ENCODE measurements at places on chromosomes 5 and 9.

DNA sequence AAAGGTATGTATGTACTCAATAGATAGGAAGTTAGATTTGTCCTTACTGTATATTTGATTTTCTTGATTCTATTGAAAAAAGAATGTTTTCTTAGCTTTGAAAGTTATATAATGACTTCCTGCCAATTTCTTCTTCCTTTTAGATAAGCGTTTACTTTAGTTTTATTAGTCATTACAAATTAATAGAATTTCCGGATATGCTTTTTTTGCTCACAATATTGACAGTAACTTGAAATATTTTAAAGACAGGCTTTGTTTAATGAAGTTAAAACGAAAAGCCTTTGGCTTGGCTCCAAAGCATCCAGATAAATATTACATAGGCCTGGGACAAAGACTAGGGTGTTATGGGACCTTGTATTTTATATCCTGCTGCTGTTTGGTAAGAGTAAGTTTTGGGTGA, 49.5 kb downstream of the CWC27 start:
- DNase-seq, result no peak

DNA sequence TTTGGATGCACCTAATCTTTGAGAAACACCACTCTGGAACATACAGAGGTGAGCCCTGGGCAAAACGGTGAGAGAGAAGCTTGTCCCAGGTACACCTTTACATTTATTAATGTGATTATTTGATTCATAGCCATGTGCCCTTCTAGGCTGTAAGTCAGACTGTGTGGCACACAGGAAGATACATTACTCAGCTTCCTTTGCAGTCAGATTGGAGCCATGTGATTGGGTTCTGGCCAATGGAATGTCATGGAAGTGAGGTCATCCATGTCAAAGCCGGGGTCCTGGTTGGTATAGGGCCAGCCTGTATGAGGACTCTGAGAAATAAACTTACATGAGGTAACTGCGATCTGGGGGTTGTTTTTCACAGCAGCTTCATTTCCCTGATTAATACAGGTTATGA, 106.8 kb upstream of the CD180 start:
- no peak for DNase-seq

DNA sequence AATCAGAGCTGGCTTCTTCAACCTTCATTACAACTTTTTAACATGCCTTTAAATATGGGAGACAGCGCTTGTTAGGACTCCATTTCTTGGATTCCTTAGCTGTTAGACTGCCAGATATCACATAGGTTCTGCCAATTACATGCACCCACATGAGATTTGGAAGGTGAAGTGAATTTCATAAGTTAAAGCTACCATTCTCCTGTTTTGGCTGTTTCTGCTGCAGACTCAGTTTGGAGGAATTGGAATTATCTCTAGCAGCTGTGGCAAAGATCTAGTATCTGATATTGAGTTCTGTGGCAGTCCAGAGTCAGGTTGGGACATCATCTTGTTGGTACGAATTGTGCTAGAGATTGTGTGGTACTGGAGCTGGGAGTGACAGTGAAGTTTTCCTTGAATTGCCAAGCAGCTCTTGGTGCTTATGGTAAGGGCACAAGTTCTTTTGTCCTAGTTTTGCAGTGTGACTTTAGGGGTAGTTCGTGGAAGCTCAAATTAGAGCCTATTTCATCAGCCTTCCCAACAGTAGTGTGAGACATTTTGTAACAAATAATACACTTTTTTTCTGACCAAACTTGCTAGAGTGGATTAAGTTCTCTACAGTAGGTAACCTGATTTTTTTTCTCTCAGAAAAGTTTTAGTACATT, 9.1 kb upstream of the PJA2 start:
- no peak for DNase-seq

- DNase-seq, result no peak
These were observed 87.1 kb downstream of the OSTF1 start for GRCh38 chr9:75175395-75175794.

DNA sequence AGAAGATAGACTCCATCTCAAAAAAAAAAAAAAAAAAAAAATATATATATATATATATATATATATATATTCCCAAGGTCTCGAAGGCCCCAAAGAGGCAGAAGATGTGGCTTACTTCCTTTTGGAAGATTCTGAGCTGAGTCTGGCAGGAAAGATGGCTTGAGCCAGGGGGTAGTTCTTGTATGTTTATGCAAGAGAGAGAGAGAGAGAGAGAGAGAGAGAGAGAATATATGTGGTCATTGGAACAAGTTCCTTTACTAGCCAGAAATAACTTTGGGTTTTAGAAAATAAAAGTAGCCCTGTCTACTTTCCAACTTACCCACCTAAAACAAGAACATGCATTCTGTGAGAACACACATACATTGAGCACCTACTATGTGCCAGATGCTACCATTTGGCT, 17.6 kb downstream of the NCS1 start:
- DNase-seq, result no peak

- DNase-seq, result peak; percentile 24
These were observed 96.9 kb downstream of the NNT start for GRCh38 chr5:43699910-43700309.

- no peak for DNase-seq
These were observed 11.8 kb downstream of the PHF19 start for GRCh38 chr9:120865176-120865575.

- DNase-seq, result no peak
These were observed 6.4 kb upstream of the FCHO2 start for GRCh38 chr5:72949481-72949880.

GRCh38 chr9:92963831-92964606, 16.7 kb downstream of the FGD3 start:
- peak; percentile 64 for DNase-seq

DNA sequence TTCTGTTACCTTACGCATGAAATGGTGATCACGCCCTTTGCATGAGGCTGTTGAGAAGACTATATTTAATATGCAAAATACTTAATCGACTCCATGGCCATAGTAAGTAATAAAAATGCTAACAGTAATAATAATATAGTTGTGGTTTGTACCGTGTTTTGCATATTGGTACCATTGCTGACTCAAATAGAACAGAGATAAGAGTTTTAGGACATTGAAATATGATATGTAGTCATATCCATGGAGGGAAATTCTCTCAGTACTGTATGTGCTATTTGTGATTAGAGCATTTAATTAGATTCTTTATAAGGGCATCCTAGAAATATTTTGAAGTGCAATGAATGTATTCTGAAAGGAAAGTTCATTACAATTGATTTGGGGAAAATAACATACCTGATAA, 41.9 kb downstream of the CFAP90 start:
- no peak for DNase-seq

GRCh38 chr5:130528474-130528873, 624.2 kb downstream of the CHSY3 start:
- DNase-seq, result no peak

Data from body of pancreas (tissue), 4 donors.